Left cardiac atrium (tissue), 4 donors: ENCODE measurements at places on chromosomes 3 and 15. TPM values are rescaled to one million over a fixed set of nuclear protein-coding genes. Genes with fewer than 3 reads are reported as not detected.

ACOX2 gene
- total RNA-seq: 20.1 TPM

CCDC39 gene
- total RNA-seq: not detected

TMEM40 gene
- total RNA-seq: 6.5 TPM

DNA sequence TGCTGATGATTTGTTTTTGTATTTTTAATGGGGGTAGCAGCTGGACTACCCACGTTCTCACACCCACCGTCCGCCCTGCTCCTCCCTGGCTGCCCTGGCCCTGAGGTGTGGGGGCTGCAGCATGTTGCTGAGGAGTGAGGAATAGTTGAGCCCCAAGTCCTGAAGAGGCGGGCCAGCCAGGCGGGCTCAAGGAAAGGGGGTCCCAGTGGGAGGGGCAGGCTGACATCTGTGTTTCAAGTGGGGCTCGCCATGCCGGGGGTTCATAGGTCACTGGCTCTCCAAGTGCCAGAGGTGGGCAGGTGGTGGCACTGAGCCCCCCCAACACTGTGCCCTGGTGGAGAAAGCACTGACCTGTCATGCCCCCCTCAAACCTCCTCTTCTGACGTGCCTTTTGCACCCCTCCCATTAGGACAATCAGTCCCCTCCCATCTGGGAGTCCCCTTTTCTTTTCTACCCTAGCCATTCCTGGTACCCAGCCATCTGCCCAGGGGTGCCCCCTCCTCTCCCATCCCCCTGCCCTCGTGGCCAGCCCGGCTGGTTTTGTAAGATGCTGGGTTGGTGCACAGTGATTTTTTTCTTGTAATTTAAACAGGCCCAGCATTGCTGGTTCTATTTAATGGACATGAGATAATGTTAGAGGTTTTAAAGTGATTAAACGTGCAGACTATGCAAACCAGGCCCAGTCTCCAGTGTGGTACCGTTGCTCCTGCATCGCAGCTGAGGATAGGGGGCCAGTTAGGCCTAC, 1.4 kb upstream of the FES start:
- no peak for DNase-seq

- peak; percentile 79 for DNase-seq
These were observed 205.6 kb upstream of the DPH6 start for GRCh38 chr15:35751413-35752133.

DNA sequence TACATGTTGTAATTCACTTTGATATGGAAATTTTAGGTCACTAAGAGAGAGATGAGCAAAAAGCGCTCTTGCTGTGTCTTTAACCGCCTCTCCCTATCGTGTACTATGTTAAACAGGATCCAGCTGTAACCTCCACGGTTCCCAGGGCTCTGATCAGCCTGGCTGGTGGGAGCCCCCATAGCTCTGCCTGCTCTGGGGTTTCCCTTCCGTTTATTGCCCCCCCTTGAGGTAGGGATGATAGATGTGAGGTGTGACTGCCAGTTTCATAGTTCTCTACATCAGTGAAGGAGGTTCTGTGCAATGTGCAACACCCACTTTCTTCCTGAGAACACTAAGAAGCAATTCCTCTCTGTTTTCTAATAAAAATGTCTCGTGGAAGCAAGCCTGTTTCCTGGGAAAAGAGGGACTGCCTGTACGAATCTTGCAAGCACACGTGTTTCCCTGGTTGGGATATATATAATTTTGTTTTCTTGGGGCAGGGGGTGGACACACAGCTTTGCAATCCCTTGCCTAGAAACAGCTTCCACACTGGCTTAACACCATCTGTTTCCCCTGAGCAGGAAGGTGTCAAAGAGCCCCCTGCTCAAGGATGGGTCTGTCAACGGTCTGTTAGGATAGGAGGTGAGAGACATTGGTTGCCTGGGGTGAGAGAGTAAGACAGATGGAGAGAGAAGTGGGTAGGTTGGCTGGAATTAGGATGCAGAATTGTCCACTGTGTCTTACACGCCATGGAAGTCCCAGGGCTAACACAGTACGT, 23.8 kb downstream of the CORO2B start:
- no peak for DNase-seq

DNA sequence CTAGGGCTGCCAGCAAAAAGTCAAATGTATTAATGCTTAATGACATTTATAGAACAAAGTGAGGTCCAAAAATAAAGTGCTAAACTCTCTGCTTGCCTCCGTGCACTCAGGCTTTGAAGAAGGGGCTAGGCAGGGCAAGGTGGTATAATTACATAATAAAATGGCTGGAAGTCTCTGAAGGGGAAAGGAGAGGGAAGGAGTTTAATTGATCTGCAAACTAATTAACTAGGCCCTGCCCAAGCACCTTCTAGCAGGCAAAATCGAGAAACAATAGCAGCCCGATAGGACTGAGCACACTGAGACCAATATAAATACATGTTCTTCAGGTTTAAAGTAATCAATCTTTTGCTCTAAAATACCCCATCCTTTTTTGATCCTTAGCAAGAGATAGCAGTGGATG, 13.0 kb downstream of the DIS3L start:
- no peak for DNase-seq

- no peak for DNase-seq
These were observed 36.5 kb upstream of the KLHL6 start for GRCh38 chr3:183591881-183592521.

GRCh38 chr3:184553385-184553784, 8.2 kb upstream of the EPHB3 start:
- DNase-seq: no peak

DNA sequence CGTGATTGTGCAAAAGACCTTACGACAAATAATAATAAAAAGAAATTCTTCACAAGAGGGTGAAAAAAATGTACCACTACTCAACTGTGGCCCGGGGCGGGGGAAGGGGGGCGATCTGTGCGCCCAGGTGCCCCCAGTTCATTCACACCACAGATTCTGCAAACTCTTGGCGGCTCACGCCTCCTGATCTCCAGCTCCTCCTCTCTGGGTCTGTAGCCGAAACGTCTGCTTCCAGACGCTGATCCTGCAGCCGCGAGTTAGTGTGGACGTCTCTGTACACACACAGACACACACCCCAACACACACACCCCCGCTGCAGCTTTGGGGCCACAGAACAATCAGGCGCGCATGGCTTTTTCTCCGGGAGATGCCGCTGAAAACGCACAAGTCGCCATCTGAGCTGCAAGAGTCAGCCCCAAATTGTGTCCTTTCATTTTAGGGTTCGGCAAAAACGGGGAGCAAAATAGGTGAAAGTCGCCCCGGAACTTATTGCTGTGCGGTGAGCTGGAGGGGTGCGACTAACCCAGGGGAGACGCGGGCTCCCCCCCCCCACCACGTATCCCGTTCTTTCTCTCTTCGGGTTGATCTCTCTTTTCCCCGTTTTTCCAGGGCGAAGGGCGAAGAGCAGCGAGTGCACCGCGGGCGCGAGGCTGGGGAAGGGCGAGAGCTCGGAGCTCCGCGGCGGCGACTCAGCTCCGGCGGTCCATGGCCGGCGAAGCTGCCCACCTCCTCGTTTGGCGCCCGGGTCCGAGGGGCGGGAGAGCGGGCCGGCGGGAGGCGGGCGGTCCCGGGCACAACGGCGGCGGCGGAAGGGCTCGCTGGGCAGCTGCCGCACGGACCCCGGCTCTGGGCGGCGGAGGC, 505 bp upstream of the WNT5A start:
- no peak for DNase-seq

GRCh38 chr3:4994144-4994730, 15.0 kb downstream of the BHLHE40 start:
- no peak for DNase-seq

DNA sequence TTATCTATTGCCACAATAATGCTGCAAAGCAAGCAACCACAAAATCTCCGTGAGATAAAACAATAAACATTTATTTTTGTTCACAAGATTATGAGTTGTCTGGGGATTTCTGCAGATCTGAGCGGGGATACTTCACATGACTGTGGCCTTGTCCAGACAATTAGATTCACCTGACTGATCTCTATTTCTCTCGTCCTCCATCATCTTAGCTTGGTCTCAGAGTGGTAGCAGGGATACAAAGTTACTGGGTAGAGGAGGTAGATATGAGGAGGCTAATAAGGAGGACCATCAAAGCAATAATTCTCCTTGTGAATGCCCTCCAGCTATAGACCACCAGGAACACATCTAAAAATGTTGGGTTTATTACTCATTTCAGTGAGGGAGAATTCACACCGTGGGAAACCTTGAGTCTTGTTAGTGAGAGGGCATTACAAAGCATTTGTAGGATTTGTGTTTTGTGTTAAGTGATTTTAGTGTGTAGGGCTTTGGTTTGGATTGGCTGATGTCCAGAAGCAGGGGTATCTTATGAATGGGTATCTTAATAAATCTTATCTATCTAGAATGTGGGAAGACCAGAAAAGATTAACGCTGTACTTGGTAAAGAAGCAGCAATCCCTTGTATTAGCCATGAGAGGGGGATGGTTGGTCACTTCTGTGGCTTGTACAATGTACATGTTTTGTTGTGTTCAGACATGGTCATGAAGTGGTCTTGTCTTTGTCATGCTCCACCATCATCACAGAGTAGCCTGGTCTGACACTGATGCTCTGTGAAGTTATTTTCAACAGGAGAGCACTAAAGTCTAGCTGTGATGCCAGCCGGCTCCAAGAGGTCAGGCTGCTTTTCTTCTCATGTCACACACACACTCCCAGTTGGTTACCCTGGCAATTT, 287.6 kb upstream of the STT3B start:
- no peak for DNase-seq

- DNase-seq: no peak
These were observed 10.5 kb upstream of the OSBPL11 start for GRCh38 chr3:125605756-125606155.

DNA sequence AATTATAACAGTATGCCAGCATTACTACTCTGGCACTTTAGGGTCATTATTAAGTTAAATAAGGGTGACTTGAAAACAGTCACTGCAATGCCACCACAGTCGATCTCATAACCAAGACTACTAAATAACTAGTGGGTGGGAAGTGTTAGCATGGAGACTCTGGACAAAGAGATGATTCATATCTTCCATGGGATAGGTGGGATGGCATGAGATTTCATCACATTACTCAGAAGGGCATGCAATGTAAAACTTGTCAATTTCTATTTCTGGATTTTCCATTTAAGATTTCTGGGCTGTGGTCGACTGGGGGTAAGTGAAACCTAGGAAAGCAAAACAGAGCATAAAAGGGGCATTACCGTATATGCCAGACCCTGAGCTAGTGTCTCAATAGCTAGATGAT, 538.9 kb upstream of the GRM7 start:
- DNase-seq: no peak

GRCh38 chr15:38682363-38682762, 117.7 kb upstream of the RASGRP1 start:
- no peak for DNase-seq

DNA sequence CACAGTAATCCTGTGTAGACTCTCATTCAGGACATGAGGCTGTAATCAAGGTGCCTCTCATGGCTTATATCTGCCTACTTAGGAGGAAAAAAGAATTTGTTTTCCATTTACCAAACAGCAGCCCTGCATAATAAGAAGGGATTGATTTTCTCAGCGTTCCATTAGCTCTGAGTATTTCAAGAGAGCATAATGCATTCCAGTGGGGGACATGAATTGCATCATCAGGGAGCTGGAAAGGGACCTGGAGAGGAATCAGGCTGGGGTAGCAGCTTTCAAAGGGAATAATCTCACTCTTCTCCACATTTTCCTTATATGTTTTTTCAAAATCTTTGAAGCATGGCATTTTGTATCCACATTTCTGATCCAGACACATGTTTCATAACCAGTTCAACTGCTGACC, 150.6 kb upstream of the ANKRD28 start:
- DNase-seq: no peak
